ENCODE measurements at places on chromosomes 7 and 10.

DNA sequence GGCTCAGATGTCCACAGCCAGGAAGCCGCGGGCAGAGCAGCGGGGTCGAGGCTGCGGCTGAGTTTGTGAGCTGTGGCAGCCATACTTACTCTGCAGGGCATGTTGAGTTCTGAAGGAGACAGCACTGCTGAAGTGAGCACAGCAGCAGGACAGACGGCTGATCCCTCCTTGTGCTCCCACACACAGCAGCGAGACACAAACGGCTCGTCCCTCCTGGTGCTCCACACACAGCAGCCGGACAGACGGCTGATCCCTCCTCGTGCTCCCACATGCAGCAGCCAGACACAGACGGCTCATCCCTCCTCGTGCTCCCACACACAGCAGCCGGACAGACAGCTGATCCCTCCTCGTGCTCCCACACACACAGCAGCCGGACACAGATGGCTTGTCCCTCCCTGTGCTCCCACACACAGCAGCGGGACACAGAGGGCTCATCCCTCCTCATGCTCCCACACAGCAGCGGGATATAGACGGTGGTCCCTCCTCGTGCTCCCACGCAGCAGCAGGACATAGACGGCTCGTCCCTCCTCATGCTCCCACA, 305.1 kb downstream of the PTPRN2 start:
- no peak for DNase-seq

- DNase-seq, result no peak
These were observed 1.8 kb upstream of the VAX1 start for GRCh38 chr10:117139581-117140524.

DNA sequence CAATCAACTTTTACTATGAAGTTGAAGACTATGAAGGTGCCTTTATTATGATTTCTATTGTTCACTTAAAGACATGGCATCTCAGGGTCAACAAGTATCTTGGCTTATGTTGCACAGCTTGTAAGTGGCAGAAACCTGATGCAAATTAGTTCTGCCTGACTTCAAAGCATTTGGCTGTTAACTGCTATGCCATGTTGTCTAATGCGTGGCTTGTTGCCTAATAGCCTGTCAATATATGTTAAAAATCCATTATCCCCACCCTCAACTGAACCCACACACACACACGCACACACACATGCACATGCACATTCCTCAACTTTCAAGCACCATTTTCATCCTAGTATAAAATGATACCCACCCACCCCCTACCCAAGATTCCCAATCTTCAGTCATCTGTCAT, 217.1 kb downstream of the NRG3 start:
- DNase-seq, result no peak

GRCh38 chr10:73998929-73999691, 1.2 kb downstream of the VCL start:
- peak; percentile 81 for DNase-seq

DNA sequence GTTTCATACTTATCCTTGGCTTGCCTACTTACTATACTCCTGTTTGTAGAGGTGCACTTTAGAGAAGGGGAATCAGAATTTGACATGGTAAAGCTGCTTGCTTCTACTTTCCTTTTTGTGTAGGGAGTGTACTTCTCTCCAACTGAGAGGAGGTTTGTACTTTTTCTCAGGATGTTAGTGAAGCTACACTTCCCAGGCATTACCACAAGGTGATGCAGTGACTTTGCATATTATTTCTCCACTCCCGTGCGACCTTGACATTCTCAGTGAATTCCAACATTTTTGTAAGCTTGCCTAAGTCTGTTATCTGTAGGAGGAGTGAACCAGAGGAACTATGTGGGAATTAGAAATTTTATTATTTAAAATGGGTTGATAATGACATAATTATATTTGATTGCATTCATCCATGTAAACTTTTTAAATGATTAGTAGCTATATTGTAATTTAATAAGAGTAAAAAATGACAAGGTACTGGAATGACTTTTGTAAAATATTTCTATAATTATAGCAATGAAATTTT, 5.2 kb downstream of the TAX1BP1 start:
- DNase-seq, result peak; percentile 75

GRCh38 chr7:44724276-44724675, 24.4 kb upstream of the ZMIZ2 start:
- DNase-seq, result no peak

DNA sequence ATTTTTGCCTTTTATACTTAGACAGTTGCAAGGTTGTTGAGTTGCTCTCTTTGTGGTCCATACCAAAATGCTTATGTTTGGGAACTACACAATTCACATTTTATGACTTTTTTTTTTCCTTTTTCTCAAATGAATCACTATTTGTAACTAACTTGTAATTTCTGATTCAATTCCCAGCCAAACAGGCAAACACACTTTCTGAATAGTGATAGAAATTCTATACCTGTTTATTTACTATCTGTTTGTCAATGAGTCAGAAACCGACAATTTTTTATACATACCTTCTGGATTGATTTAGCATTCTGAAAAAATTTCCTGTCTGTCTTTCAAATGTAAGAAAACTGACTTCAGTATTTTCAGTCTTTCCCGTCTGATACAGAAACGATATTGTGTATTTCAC, 69.1 kb downstream of the MBL2 start:
- no peak for DNase-seq

- peak; percentile 39 for DNase-seq
These were observed 39.7 kb upstream of the CELF2 start for GRCh38 chr10:10977978-10978377.

- peak; percentile 77 for DNase-seq
These were observed 19.4 kb downstream of the COPG2 start for GRCh38 chr7:130649004-130649790.

DNA sequence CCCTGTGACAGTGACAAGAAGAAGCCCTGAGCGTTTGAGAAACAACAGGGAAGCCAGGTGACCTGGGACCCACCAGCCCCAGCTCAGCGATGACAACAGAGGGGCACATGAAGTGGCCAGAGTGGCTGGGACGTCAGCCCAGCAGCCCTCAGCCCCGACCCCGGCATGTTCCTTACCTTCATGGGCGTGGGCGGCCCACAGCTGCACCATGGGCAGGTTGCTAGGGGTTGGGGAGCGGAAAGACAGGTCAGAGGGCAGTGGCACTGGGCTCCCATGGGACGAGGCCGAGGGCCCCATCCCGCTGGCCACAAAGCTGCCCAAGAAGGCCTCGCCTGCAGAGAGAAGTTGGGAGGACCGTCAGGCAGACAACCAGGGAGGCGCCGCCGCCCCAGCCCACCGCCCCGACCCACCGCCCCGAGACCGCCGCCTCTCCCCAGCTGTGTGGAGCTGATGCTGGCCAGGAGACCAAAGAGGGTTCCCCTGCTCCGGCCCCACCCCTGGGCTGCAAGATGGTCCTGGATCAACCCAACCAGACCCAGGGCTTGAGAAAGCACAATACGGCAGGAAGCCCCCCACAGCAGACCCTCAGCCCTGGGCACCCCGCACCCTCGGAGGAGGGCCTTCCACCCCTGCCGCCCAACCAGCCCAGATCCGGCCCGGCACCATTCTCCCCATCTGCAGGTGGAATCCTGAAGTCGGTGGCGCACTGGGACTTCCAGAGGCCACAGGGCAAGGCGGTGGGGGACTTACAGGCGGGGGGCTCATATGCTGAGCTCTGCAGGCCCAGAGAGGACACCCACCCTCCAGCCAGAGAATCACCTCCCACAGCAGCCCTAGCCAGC, 29.1 kb downstream of the TNRC18 start:
- DNase-seq, result no peak

DNA sequence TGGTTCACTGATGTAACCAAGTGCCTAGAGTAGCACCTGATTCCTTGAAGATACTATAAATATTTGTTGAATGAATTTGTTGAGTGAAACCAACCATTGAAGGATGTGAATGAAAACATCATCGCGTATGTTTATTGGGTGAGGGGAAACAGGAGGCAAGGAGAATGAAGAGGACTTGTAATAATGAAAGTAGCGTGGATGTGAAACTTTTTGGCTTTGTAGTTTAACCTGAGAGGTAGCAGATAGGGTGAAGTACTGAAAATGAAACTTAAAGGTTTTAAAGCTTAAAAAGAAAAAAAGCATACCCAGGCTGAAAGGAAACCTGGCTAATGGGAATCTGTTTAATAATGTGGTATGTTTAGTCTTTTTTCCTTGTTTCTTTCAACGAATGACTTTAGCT, 5.2 kb downstream of the CCNY start:
- DNase-seq, result no peak

GRCh38 chr7:24701261-24702235, 55.7 kb downstream of the GSDME start:
- DNase-seq, result peak; percentile 90

- DNase-seq, result no peak
These were observed 817 bp upstream of the IL15RA start for GRCh38 chr10:5978230-5978489.

DNA sequence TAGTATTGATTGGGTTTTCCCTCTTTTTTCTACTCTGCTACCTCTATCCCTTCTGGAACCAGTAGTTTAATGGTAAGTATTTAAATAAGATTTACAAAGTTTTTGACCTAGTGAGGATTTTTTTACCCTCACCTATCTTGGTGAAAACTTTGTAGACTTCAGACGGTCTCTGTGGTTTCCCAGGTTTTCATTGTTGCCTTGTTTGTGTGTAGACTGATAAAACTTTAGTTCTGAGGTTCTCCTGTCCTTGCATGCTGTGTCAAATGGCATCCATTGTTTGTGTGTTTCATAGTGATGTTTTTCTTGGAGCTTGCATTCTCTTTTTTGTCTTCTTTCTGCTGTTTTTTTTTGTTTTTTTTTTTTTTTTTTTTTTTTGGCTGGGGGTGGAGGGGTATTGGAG, 22.6 kb downstream of the ZNRF2 start:
- no peak for DNase-seq

- DNase-seq, result no peak
These were observed 7.4 kb downstream of the PPRC1 start for GRCh38 chr10:102140218-102140617.

DNA sequence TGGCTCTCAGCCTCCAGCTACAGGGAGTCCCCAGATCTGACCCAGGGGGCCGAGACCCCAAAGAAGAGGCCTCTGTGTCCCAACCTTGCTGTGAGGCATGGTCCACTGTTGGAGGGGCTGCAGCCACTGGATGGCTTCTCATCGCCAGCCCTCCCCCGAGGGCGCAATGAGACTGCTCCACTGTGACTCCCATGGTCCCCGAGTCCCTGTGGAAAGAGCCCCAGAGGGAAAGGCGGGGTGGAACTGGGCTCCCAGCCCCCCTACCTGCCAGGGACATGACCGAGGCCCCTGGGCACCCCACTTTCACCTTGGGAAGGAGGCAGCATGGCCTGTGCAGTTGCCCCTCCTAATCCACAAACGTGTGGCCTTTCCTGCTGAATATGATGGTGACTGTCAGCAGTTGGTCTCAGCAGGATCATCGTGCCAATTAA, 33.5 kb upstream of the RET start:
- DNase-seq, result no peak

- DNase-seq, result no peak
These were observed 1192.1 kb upstream of the CELF2 start for GRCh38 chr10:9825491-9826018.

DNA sequence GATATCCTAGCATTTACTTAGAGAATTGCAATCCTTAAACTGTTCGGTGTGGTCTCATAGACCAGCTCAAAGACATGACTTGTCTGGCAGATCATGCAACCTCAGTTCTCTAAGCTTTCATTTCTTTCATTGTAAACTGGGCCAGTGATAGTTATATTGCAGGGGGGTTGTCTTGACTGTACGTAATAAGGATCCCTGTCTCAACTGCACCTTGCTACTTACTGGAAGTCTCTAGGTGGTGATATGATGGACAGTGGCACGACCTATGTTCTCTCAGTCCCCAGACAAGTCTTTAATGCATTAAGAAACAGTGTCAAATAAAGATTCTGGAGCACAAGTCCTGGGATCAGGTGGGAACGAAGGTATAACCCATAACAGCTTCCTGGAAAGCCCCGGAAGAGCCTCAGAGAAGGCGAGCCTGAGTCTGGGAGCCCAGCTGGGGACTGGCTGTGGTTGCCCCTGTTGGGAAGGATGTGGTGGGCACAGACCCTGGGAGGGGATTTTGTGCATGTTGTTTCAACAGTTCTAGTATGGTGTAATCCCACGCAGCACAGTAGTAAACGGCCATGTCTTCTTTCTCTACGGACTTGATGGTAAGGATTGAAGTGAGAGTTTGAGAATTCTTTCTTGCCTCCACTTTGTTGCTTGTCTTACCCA, 26.0 kb upstream of the TARP start:
- DNase-seq, result no peak

- no peak for DNase-seq
These were observed 11.2 kb upstream of the ZNF485 start for GRCh38 chr10:43594944-43595589.

DNA sequence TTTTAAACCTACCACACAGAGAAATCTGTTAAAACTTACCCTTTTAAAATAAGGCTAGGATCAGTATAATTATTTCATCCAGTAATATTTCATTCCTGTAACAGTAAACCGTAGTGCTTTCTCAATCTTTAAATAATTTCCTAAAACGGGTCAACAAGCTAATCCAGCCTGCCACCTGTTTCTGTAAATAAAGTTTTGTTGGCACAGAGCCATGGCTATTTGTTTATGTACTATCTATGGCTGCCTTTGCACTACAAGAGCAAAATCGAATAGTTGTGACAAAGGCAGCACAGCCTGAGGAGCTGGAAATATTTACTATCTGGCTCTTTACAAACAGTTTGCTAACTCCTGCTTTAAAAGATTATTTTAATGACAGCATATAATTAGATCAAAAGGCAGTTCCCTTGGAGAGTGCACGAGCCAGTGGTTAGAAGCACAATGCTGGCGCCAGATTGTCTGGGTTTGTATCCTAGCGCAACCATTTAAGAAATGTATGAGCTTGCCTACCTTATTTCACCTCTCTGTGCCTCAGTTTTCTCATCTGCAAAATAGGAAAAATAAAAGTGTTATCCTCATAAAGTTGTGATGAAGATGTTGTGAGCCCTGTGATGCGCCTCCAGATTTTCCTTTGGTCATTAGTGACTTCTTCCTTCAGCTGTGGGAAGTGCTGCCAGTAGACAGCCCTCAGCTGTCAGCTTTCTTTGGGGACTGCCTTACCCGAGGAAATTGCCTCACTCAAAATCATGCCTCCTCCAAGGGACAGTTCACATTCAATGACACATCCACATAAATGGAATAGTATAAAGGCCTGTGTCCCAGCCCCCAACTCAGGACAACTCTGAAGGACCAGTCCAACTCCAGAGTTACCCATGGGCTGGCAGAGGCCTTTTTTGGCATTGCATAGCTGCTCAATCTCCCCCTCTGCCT, 11.8 kb upstream of the MIOS start:
- DNase-seq, result no peak

GRCh38 chr10:101529207-101529606, 58.9 kb downstream of the POLL start:
- DNase-seq, result no peak

DNA sequence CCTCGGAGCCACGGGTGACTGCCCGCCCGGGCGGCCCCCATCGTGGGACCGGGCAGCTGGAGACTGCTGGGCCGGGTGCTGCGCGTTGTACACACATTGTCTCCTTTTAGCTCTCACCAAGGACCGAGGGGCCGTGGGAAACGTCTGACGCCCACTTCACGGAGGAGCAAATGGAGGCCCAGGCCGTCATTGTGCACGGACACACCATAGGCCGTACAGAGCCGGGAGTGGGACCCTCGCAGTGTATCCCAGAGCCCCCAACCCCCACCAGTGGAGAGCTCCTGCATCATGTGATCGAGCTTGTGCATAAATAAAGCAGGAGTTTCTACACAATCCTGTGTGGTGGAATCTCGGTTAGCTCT, 722 bp downstream of the DENND10 start:
- peak; percentile 3 for DNase-seq

- DNase-seq, result no peak
These were observed 24.6 kb upstream of the SH2D4B start for GRCh38 chr10:80513106-80513505.

- no peak for DNase-seq
These were observed 13.5 kb downstream of the PPIF start for GRCh38 chr10:79360499-79361342.

GRCh38 chr10:35507519-35508109, 97.5 kb upstream of the GJD4 start:
- DNase-seq, result no peak
